ENCODE measurements at places on chromosomes 1 and 21.

DNA sequence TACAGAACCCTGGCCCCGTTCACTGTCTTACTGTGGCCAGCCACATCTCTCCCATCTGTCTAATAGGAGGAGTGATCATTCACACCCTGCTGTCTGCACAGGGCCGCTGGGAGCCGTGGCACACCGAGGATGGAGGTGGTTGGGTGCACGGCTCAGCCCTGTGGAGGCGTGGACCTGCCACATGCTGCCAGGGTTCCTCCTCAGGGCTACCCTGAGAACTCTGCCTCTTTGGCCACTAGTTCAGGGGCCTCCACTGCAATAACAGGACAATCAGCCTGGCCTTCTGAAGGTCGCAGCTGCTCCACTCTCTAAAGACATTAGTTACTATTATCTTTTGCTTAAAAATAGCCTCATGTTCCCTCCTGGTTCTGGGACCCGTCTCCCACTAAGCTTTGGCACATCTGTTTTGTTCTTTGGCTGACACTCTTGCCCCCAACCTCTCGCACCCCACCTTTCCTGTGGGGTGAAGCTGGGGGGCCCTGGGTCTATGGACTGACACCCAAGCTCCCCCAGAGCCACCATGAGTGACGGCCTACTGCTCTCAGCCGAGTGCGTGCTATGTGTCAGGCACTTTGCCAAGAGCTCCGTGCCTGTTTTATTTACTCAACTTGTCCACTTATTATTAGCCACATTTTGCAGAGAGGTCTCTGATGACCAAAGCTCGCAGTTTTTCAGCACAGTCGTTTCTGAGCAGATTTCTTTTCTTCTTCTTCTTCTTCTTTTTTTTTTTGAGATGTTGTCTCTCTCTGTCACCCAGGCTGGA lies 66.3 kb downstream of the ARHGEF10L start:
- no peak for DNase-seq

- DNase-seq: no peak
Measured at GRCh38 chr1:156937883-156938282, 17.5 kb downstream of the LRRC71 start.

- DNase-seq: no peak
Measured at GRCh38 chr1:55040083-55040932, 960 bp downstream of the PCSK9 start.

GRCh38 chr1:203673550-203674411 lies 47.1 kb downstream of the ATP2B4 start:
- DNase-seq: peak; percentile 94

GRCh38 chr1:29213055-29213454 lies 17.7 kb downstream of the MECR start:
- no peak for DNase-seq

DNA sequence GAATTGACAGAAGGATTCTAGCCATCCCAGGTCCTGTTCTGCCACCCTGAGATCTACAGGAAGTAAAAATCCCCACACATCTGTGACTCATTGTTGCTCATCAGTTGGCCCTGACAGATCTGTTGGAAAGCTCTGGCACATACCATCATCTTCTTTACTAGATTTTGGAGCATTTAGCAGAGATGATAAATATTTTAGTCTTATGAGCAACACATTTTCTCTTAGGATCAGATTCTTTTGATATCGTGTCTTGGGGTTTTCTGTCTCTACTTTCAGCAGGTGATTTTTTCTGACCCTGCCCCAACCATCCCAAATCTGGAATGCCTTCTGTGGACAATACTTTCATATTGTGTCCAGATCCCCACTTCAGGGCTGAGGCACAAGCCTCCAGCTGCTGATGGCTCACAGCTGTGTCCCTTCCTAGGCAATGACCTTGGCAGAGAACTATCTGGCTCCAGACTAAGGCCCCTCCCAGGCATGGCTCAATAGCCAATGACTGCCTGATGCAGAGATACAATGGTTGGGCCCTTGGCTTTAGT lies 102.8 kb downstream of the GDAP2 start:
- DNase-seq: no peak

DNA sequence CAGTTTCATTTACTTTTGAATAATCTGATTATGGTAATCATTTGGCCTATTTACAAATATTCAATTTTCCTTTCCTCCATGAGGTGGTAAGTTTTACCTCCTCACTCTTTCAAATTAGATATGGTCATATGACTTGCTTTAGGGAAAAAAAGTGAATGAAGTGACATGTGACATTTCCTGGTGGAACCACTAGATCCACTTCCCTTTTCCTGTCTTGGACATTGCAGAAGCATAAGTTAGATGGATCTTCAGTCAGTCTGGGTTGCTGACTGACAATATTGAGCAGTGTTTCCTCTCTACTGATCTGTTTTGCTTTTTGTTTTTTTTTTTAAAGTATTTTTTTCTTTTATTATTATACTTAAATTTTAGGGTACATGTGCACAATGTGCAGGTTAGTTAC lies 481.1 kb upstream of the PTBP2 start:
- no peak for DNase-seq

- no peak for DNase-seq
Measured at GRCh38 chr21:23522751-23523150, 2084.5 kb downstream of the MRPL39 start.

GRCh38 chr1:187692799-187693198 lies 864.0 kb downstream of the PLA2G4A start:
- no peak for DNase-seq
